ENCODE measurements at places on chromosomes 1 and 21.

- no peak for DNase-seq
Observed at GRCh38 chr1:92882819-92883218, 51.0 kb downstream of the RPL5 start.

GRCh38 chr21:34037009-34037795, 36.2 kb upstream of the MRPS6 start:
- DNase-seq: no peak

DNA sequence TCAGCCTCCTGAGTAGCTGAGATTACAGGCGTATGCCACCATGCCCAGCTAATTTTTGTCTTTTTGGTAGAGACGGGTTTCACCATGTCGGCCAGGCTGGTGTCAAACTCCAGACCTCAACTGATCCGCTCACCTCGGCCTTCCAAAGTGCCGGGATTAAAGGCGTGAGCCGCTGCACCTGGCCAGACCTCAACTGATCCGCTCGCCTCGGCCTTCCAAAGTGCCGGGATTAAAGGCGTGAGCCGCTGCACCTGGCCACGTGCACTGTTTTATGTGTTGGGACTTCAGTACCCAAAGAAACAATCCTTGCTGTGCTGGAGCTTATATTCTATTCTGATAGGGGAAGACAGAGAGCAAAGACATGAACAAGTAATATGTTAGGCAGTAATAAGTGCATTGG, 10.1 kb downstream of the TRAF5 start:
- no peak for DNase-seq

DNA sequence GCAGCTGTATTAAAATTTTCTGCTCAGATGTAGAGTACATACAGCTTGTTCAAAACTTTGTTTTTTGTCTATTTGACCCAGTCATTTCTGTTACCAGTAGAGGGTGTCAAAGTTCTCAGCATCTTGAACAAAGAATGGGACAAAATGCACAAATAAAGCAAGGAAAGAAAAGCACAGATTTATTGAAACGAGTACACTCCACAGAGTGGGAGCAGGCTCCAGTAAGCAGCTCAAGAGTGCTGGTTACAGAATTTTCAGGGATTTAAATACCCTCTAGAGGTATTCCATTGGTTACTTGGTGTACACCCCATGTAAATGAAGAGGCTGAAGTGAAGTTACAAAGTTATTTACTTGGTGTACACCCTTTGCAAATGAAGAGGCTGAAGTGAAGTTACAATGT, 8.9 kb upstream of the PRMT6 start:
- no peak for DNase-seq

- DNase-seq: no peak
Observed at GRCh38 chr1:204445860-204446412, 34.3 kb upstream of the PPP1R15B start.

DNA sequence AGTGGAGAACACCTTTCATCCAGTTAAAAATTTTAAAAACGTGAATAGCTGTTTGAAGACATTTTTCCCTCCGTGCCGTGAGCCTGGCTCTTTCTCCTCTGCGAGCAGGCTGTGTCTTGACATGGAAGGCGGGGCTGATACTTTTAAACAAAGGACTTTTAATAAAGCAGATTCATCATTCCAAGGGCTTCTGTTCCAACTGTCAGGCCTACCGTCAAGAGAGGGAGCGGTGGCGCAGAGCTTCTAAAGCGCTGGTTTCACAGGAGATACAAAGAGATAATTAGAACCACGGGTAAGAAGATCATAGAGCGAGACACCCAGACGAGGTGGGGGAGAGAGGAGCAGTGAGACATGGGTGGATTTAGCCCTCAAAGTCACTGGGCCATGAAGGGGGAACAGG, 247.4 kb upstream of the C1orf174 start:
- DNase-seq: no peak

- DNase-seq: no peak
Observed at GRCh38 chr1:54096227-54096876, 42.9 kb downstream of the TCEANC2 start.

DNA sequence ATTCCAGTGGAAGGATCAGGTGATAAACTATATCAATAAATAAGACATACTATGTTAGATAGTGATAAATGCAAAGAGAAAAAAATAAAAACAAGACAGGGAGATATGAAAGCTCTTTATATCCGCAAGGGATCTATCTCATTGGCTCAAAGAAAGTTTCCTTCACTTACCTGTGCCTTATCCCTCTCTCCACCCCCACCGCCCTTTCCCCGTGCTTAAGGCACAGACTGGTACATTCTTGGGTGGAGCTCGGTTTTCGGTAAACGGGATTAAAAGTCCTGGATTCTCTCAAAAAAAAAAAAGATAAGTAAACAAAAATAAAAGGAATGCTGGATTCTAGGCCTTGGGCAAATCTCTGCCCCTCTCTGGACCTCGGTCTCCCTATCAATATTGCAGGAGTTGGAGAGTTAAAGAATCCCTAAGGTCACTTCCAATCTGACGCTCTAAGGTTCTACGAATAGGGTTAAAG, 593 bp upstream of the DNAJC16 start:
- DNase-seq: peak; percentile 13

- no peak for DNase-seq
Observed at GRCh38 chr1:237814319-237814924, 76.3 kb downstream of the ZP4 start.

GRCh38 chr1:34518146-34518699, 236.6 kb upstream of the GJB5 start:
- no peak for DNase-seq

- peak; percentile 75 for DNase-seq
Observed at GRCh38 chr1:47436304-47436978, 1.4 kb upstream of the FOXD2 start.

DNA sequence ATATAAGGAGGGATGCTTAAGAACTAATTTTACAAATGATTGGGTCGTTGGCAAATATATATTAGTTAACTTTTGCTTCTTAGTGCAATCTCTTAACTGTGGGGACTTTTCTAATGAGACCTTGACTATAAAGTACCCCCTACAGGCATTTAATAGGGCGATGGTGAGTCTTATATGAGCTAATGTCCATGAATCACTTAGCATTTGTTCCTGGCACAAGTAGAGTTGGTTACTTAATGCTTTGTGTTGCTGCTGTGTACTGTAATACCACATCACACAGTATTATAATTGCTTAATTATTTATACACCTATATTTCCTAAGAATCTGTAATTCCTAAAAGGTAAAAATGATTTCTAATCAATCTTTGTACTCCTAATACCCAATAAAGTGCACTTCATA, 25.3 kb upstream of the TMCO1 start:
- DNase-seq: no peak

- no peak for DNase-seq
Observed at GRCh38 chr1:6694121-6694713, 7.4 kb downstream of the DNAJC11 start.

- DNase-seq: no peak
Observed at GRCh38 chr1:245822996-245823395, 668.2 kb downstream of the KIF26B start.

DNA sequence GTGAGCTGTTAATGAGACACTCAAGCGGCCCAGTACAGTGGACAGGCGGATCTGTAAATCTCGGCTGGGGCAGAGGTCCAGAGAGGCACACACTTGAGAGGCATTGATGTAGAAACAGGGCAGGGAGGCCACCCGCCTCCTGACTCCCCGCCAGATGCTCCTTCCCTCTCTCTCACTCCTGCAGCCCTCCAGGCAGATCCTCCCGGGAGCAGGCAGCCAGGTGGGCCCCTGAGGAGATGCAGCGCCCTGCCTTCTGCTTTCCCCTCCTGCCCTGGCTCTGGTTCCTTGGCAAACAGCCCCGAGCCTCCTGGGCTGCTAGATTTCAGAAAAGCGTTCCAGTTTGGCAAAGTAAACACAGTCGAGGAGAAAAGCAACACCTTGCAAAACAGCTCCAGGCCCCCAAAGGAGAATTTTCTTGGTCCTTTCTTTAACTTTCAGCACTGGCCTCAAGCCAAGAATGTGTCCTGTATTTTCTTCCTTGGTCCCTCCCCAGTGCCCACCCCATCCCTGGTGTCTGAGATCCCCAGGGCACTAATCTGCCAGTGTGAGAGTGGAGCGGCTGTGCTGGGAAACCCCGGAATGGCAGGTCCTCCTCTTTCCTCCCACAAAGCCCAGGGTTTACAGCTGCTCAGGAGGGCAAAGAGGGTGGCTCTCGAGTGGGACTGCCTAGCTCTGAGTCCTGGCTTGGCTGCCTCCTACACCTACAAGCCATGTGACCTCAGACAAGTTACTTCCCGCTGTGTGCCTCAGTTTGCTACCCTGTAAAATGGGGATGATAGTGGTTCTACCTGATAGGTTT, 29.4 kb upstream of the IFNLR1 start:
- DNase-seq: no peak

DNA sequence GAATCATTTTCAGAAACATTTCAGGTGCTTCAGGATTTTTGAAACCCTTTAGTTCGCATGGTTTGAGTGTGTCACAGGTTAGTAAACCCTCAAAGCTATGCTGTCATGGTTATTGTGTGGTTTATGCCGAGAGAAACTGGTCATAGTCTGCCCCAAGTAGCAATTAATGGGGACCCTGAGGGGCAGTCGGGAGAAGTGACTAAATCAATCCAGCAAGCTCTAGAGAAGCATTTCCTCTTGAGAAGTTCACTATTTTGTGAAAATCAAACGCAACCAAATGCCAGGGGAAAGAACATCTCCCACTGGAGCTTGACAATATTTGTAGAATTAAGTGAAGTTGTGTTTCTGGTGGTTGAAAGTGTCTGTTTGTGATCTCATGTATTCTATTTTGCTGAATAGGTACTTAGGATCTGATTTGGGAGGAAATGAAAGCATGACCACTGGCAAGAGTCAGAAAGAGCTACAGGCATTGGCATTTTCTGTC, 63.0 kb upstream of the BACH1 start:
- DNase-seq: no peak

GRCh38 chr1:89545264-89546038, 20.8 kb downstream of the LRRC8B start:
- no peak for DNase-seq

DNA sequence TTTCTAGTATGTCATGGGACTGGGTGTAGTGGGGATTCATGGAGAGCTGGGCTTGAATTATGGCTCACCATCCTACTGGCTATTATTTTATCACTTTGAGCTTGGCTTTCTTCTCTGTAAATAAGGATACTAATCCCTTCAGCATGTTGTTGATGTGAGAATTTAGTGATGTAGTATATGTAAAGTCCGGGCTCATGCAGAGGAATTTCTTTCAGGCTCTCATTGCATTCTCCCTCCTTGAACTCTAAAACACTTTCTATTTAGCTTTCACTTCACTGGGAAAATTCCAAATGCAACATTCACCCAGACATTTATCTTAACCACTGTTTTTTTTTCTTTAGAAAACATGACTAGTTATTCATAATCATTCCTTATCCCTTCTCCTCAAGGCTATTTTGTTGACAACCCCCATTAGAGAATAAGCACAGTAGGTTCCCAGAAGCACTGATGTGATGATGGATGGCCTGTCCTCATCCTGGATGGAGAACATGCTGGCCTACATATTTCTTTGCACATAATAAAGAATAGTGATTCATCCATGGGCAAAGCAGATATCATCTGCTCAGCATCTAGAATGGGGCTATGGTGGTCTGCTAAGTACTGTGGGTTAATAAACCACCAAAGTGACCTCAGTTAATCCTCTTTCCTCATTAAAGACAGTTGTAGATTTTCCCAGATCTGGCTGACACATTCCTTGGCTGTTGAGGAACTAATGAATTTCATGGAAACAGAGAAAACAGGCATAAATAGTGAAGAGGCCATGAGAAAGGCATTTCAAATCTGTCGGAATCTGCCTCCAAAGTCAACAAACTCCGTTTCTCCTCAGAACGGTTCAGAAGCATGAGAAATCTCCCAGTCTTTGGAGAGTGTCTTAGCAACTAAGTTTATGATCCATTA, 68.0 kb upstream of the CYP2J2 start:
- DNase-seq: no peak

- DNase-seq: no peak
Observed at GRCh38 chr1:212651521-212651920, 43.0 kb downstream of the ATF3 start.

GRCh38 chr1:3056641-3057040, 12.4 kb upstream of the PRDM16 start:
- DNase-seq: no peak

Measured in stimulated activated CD4-positive, alpha-beta T cell treated with anti-CD3 and anti-CD28 coated beads, Interleukin-4, amount 100 ng/mL, for 4 hours (primary cell).